ENCODE measurements at places on chromosomes 13 and 19.

GRCh38 chr13:39895254-39895653 is 239.8 kb downstream of the COG6 start:
- no peak for DNase-seq

GRCh38 chr13:31767175-31767900 is 28.0 kb downstream of the RXFP2 start:
- DNase-seq = no peak

DNA sequence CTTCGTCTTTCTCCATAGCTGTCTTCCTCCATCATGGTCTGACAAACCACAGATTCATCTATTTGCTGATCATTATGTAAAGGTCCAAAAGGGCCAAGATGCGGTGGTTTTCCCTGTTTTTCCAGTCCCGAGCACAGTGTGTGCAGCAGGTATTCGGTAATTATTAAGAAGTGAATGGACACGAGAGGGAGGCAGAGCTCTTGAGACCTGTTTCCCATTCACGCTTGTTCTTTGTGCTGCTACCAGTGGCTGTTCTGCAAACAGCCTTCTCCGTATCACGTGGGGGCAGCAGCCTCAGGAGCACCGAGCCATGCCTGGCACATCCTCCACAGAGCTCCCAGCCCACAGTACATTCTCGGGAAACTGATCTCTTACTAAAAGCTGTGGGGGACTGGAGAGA is 50.3 kb downstream of the CCDC70 start:
- no peak for DNase-seq

GRCh38 chr19:18208098-18208951 is 4.5 kb upstream of the RAB3A start:
- peak; percentile 58 for DNase-seq

- peak; percentile 26 for DNase-seq
Observed at GRCh38 chr13:22114630-22115311, 443.9 kb downstream of the FGF9 start.

- no peak for DNase-seq
Observed at GRCh38 chr13:73321043-73321442, 262.2 kb downstream of the KLF5 start.
